Psoas muscle (tissue), 8 donors: ENCODE measurements at places on chromosomes 5 and 9. TPM values are rescaled to one million over a fixed set of nuclear protein-coding genes. Genes with fewer than 3 reads are reported as not detected.

- peak within 1 kb of the TSS; percentile 64 for H3K4me3 ChIP-seq
- peak; percentile 62 for DNase-seq
- peak within 1 kb of the TSS; percentile 46 for H3K27ac ChIP-seq
- H3K36me3 ChIP-seq = peaks cover 7% of the 10 kb centered on the region
- peaks cover 13% of the 10 kb centered on the region for H3K4me1 ChIP-seq
These were observed at the start of gene REEP2 for GRCh38 chr5:138438724-138439476. REEP2 (plus strand) TSS chr5:138439057; CDS start chr5:138439209, 152 bp downstream.

SPINK5 gene
- total RNA-seq = 0.41 TPM

DNA sequence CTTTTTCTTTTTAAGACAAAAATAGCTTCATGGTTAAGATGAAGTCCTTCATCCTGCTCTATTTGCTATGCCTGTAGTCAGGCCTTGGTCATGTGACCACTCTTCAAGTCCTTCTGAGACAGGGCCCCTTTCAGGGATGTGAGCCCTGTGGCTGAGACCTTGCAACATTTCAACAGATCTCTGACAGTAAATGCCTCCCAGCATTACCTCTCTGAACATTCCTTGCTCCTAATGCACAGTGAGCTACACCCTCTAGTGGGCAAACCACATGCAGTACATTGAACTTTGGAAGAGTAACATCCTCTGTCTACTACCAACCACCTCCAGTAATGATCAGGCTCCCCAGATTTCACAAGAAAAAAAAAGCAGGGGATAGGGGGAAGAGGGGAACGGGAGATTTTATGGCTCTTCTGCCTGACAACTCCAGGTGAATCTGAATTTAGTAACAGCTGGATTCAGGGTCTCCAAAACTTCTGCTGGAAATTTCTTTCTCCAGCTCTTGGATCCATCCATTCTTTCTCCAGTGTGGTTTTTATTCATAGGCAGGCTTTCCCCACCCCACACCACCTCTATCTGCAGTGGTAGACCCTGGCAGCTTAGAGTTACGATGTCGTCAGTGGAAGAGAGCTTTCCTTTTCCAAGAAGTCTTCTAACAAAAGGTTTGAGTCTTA is 8.9 kb upstream of the FBXO38 start:
- no peaks in the 10 kb centered on the region for H3K36me3 ChIP-seq
- no peak overlapping the region for H3K4me3 ChIP-seq
- no peaks in the 10 kb centered on the region for H3K4me1 ChIP-seq
- DNase-seq = no peak
- H3K27me3 ChIP-seq = no peaks in the 10 kb centered on the region

- H3K4me1 ChIP-seq = no peaks in the 10 kb centered on the region
- H3K36me3 ChIP-seq = no peaks in the 10 kb centered on the region
- no peak overlapping the region for H3K4me3 ChIP-seq
- no peak overlapping the region for H3K27ac ChIP-seq
- H3K27me3 ChIP-seq = no peaks in the 10 kb centered on the region
- no peak for DNase-seq
These were observed 195.5 kb downstream of the FRMD3 start for GRCh38 chr9:83342731-83343130.

DNA sequence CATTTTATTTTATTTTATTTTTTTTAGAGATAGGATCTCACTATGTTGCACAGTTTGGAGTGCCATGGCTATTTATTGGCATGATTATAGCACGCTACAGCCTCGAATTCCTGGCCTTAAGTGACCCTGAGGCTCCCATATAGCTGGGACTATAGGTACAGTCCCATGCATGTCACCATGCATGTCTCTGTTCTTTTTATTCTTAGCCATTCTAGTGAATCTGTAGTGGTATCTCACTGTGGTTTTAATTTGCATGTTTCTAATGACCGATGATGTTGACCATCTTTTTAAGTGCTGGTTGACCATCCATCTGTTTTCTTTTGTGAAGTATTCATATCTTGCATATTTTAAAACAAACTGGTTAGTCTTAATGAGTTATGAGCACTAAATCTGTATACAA is 76.1 kb downstream of the SLC44A1 start:
- H3K4me3 ChIP-seq = no peak overlapping the region
- H3K27me3 ChIP-seq = no peaks in the 10 kb centered on the region
- no peaks in the 10 kb centered on the region for H3K36me3 ChIP-seq
- H3K27ac ChIP-seq = no peak overlapping the region
- no peak for DNase-seq

DNA sequence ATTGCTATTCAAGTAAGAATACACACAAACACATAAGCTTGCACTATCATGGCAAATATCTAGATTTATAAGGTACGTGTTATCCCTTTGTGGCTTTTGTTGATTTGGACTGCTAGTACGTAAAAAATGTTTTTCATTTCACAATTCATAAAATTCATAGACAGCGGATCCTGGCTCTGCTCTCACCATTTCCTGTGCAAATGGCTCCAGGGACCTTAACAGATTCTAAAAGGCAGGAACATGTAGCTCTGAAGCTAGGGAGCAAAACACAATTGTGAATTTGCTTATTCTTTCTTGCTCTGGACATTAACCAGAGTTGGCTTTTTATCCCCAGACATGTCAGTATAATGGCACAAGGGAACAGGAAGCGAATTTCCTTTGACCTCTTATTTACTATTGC is 1019.9 kb upstream of the WWC1 start:
- H3K27ac ChIP-seq = no peak overlapping the region
- no peaks in the 10 kb centered on the region for H3K4me1 ChIP-seq
- no peak overlapping the region for H3K4me3 ChIP-seq
- no peaks in the 10 kb centered on the region for H3K36me3 ChIP-seq
- no peak for DNase-seq

GRCh38 chr5:61301341-61302199 is 30.5 kb upstream of the ZSWIM6 start:
- peaks cover 10% of the 10 kb centered on the region for H3K27me3 ChIP-seq
- H3K36me3 ChIP-seq = peaks cover 2% of the 10 kb centered on the region
- H3K27ac ChIP-seq = peak overlapping the region; percentile 20
